ENCODE measurements at places on chromosomes 7 and 10. TPM values are rescaled to one million over a fixed set of nuclear protein-coding genes. Genes with fewer than 3 reads are reported as not detected.

The OR2A42 gene
- total RNA-seq, result 0.19 TPM

The ZNHIT1 gene
- 78.2 TPM for total RNA-seq

The SLC18A3 gene
- total RNA-seq, result 0.42 TPM

The ACTL6B gene
- not detected for total RNA-seq

The TNS3 gene
- total RNA-seq, result 45.7 TPM

The TFR2 gene
- total RNA-seq, result not detected

The ATOH7 gene
- not detected for total RNA-seq

The MINDY4 gene
- 16.7 TPM for total RNA-seq

The DENND2A gene
- 67.3 TPM for total RNA-seq

The MGMT gene
- total RNA-seq, result 30.0 TPM

The ADAM12 gene
- total RNA-seq, result 1.2 TPM

The CPA4 gene
- not detected for total RNA-seq

The GPR15LG gene
- total RNA-seq, result not detected

The EFCAB10 gene
- not detected for total RNA-seq

The OR6V1 gene
- total RNA-seq, result not detected

The CPA2 gene
- not detected for total RNA-seq

The RNLS gene
- 6.7 TPM for total RNA-seq

The GNGT1 gene
- not detected for total RNA-seq

The PPP1R17 gene
- not detected for total RNA-seq

The AP3M1 gene
- total RNA-seq, result 36.4 TPM

The TBC1D12 gene
- total RNA-seq, result 17.4 TPM

The ZNF722 gene
- not detected for total RNA-seq

The MYH16 gene
- not detected for total RNA-seq

The CADPS2 gene
- total RNA-seq, result 27.3 TPM

The FOXP2 gene
- 53.2 TPM for total RNA-seq

The ZNF804B gene
- not detected for total RNA-seq

The ANKRD61 gene
- total RNA-seq, result not detected

The UTF1 gene
- not detected for total RNA-seq

The CPVL gene
- 28.5 TPM for total RNA-seq

The EPDR1 gene
- total RNA-seq, result 35.2 TPM

The CASTOR2 gene
- total RNA-seq, result 13.3 TPM

The ENTPD1 gene
- total RNA-seq, result 30.3 TPM

The PRSS58 gene
- not detected for total RNA-seq

The FAM241B gene
- total RNA-seq, result 2.0 TPM

The SLC18A2 gene
- 0.65 TPM for total RNA-seq

The GPR26 gene
- not detected for total RNA-seq

The LRRTM3 gene
- 0.33 TPM for total RNA-seq

The MYL10 gene
- total RNA-seq, result not detected

The AUTS2 gene
- total RNA-seq, result 26.5 TPM

The PLXNA4 gene
- 9.5 TPM for total RNA-seq

The R3HCC1L gene
- total RNA-seq, result 11.6 TPM

The NAT16 gene
- total RNA-seq, result not detected

The MGAM2 gene
- total RNA-seq, result under 0.01 TPM

The KIAA1549 gene
- total RNA-seq, result 3.2 TPM

The NDUFB8 gene
- total RNA-seq, result 256 TPM

The C7orf57 gene
- not detected for total RNA-seq

The MMRN2 gene
- total RNA-seq, result 46.6 TPM

The KEL gene
- 0.83 TPM for total RNA-seq

The LIMK1 gene
- 13.3 TPM for total RNA-seq

The KLLN gene
- 0.52 TPM for total RNA-seq

The ZNF511 gene
- 34.8 TPM for total RNA-seq

The ARHGAP22 gene
- 6.3 TPM for total RNA-seq

The ODAD2 gene
- total RNA-seq, result 0.39 TPM

The NUDT13 gene
- 2.9 TPM for total RNA-seq

All from esophagus muscularis mucosa (tissue), 4 donors.